ENCODE measurements at places on chromosomes 16 and 17.

GRCh38 chr17:4485676-4486646, 12.7 kb upstream of the SPNS2 start:
- DNase-seq: no peak

DNA sequence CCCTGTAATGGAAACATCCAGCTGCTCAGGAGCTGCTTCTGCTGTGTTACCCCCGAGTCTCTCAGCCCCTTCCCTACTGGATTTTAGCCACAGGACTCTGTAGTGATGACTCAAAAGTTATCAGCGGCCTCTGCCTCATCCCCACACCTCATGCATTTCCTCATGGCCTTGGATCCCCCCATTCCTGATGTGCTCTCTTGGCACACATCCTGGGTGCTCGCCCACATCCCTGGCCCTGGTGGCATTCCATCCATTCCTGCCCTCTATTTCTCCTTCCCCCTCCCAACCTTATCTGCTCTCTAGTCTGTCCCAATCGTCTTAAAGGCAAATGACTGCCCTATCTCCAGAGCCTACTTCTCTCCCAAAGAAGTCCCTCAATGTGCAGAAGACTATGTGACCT, 24.6 kb downstream of the MARF1 start:
- peak; percentile 39 for DNase-seq

DNA sequence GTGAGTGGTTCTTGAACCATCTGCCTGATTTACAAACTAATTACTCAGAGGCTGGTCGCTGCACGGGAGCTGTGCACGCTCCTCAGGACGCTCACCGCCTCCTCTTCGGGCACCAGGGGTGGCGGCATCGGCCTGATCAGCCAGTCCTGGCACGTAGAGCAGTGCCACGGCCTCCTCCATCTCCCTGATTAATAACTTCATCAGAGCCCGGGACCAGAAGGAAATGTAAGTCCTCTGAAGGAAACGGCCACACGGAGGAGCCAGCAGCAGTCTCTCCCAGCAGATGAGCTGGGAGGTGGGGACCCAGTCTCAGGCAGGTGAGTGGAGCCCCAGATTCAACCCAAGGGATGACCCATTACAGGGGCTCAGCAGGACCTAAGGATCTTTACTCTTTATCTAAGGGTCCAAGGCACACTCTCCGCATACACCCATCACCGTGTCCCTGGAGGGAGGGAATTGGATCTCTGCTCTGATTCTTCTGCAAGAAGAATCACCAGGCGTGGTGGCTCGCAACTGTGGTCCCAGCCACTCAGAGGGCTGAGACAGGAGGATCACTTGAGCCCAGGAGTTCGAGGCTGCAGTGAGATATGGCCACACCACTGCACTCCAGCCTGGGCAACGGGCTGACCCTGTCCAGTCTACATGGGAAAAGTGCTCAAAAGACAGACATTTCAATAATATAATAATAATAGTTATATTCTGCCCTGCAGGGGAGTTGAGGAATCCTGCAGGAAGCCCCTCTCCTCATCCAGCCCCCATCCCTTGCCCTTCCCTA, 366.5 kb downstream of the SEC14L1 start:
- DNase-seq: no peak

DNA sequence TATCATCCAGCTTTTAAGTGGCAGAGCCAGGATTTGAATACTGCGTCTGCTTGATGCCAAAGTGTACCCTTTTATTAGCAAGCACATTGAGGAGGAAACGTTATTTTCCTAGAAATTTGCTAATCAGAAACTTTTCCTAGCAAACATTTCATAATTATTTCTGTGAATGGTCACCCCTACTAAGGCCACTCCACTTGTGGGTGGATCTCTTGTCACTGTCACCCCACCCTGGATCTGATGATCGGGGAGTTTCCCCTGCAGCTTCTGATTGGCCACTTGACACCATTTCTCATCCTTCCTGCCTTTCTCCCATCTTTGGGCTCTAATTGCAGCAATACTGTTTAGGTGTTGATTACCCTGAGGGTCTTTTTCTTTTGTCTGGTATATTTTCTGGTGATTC, 35.9 kb downstream of the GPRC5B start:
- DNase-seq: no peak

DNA sequence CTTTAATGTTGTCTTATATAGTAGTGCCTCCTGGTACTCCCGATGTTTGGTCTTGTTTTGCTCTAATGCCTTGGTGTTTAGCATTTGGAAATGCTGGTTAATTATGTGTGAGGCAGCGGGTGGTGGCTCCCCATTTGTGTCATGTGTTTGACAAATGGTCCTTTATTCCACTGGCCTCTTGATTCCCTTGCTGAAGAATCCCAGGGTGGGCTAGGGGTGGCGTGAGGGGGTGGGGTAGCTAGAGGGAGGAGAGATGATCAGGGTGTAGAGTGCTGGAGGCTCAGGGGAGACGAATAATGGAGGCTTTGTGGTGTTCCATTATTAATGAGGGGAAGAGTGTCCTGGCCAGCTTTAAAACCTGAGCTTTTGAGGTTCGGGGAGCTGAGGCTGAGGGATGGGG, 5.4 kb downstream of the DYNLL2 start:
- no peak for DNase-seq

GRCh38 chr17:61809816-61810392, 53.4 kb downstream of the BRIP1 start:
- no peak for DNase-seq

DNA sequence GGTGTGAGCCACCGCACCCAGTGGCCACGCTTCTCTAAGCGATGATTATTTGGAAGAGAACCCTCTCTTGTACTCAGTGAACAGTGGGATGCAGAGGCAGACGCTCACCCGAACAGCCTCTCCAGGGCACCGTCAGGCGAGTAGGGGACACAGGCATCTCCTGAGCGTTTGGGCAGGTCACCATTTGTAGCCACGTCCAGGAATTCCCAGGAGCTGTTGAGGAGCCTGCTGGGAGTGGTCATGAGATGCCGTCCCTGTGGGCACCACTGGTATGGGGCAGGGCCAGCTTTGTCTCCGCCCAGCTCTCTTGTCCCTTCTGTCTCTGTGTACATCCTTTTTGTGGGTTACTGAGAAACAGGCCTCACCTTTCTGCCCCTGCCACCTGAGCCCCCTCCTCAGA, 81.3 kb upstream of the ZNF469 start:
- DNase-seq: no peak

DNA sequence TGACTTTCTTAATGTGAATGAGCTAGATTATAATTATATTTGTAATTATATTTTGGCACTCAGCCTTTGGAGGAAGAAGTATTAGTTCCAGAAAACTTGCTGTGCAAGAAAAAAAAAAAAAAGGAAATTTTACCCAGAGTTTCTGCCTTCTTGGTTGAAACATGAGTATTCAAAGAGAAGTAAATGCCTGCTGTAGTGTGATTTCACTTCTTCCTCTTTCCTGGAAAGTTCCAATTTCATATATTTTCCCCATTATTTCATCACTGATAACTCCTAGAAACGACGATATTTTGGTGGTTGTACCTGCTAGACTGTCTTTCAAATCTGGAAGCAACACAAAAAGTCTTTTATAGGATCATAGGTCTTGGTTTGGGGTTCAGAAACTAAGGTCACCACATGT, 20.4 kb upstream of the MPHOSPH6 start:
- DNase-seq: no peak

DNA sequence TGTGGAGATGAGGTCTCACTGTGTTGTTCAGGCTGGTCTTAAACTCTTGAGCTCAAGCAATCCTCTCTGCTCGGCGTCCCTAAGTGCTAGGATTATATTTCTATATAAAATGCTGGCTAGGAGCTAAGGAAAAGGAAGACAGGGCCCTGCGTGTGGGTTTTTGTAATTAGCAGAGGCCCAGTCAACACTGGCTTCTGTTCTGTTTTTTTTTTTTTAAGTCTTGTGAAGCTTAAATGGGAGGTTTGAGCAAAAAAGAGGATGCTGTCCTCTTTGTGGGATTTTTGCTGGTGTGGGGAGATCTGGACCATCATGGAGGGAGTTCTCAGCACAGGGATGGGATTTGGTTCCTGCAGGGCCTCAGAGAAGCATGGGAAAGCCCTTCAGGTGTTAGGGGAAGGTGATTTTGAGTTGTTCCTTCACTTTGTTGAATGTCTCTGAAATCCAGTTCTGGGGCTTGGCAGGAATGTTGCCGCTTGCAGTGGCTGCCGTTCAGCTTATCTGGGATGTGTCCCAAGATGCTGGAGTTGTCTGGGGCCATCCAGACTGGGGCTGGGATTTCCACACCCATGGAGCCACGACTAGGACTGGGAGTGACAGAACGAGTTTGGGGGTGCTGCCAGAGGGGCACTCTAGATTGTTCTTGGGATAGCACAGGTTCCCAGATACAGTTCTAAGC, 4.2 kb downstream of the PYCARD start:
- DNase-seq: no peak

DNA sequence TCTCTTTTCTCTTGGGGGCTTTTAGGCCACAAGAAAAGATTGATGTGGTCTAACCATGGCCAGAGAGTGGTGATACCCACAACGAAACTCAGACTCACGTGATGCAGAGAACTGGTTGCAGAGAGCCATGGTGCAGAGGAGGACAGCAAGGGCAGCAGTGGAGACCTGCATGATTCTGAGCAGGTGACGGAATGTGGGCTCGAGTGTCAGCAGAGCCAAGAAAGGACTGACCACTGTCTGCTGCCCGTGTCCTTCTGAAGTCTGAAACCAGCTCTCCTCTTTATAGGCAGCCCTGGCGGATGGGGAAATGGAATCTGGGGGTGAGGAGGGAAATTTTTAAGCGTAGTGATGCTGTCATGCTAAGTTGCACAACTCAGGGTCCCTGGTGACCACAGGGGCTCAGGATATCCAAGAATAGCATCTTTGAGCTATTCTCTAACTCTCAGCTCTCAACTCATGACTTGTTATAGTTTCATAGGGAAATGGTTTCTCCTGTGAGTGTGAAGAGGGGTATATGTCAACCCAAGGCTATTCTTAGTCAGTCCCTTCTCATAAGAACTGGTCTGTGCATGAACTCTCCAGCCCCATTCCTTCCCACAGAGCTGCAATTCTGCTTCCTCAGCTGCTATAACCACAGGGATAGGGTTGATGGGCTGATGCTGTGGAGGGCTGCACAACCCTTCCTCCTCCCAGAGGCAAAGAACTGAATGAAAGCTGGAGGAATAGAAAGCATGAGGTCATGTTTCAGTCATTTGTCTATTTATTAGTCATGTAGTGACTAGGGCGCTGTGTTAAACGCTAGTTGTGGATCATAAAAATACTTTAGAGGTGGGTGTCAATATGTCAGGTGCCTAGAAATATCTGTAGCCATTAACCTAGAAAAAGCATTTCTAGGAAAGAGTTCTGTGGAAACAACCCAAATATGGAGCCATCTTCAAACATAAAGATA, at the start of gene CCL3:
CCL3 (minus strand) TSS at position 256 of the 949 bp plus-strand sequence; CDS start at position 171, 85 bp downstream.
- no peak for DNase-seq

GRCh38 chr16:15536843-15537242, 102.5 kb downstream of the BMERB1 start:
- DNase-seq: no peak

DNA sequence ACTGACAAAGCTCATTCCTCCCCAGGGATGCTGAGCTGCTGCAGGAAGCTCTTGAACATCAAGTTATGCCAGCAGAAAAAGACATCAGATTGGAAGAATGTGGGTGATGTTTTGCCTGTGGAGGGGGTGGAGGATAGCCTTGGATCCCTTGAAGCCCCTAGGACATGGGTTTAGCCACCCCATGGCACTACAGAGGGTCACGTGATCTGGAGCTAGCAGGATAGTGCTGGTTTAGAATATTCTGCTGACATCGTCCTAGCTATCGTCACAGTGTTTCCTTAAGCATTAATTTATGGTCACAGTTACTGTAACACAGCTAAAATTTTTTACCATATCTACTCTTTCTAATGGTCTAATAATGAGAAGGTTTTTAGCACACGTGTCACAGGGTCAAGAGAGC, 20.2 kb upstream of the MON1B start:
- DNase-seq: no peak

- no peak for DNase-seq
These were observed 2.1 kb upstream of the ADCY7 start for GRCh38 chr16:50263940-50264929.

GRCh38 chr17:30975042-30975820, 4.4 kb downstream of the RNF135 start:
- DNase-seq: no peak

DNA sequence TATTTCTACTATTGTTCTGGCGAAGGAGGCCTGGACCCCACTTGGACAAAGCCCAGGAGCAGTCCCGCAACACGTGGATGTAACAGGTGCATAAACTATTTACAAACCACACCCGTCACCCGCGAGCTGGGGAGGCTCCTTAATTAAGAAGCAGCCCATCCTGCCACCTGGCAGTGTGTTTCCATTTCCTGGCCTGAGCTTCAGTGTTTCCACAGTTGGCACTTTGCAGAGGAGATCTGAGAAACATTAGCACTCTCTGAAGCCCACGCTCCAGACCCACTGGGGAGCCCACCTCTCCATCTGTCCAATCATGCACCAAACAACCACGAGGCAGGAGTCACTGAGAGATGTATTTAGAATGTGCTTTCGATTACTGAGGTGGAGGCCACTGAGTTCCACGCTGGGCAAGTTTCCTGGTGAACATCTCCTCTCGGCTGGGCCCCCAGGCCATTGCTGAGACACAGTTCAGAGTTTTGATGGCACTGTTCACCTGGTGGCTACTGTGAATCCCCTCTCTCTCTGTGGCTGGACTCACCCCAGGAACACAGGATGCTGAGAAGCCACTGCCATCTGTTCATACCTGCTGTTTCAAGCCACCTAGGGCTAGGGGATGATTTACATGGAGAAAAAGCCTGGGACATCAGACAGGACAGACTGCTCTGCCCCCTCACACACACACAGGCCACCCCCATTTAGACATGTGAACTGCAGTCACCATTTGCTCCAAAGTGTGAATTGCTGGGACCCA, 129.1 kb downstream of the AIPL1 start:
- no peak for DNase-seq

- DNase-seq: no peak
These were observed 49.6 kb downstream of the KCNJ12 start for GRCh38 chr17:21425736-21426135.

GRCh38 chr17:30926516-30926915, 4.8 kb downstream of the ADAP2 start:
- DNase-seq: no peak

GRCh38 chr17:79557276-79558090, 53.4 kb downstream of the RBFOX3 start:
- DNase-seq: no peak

DNA sequence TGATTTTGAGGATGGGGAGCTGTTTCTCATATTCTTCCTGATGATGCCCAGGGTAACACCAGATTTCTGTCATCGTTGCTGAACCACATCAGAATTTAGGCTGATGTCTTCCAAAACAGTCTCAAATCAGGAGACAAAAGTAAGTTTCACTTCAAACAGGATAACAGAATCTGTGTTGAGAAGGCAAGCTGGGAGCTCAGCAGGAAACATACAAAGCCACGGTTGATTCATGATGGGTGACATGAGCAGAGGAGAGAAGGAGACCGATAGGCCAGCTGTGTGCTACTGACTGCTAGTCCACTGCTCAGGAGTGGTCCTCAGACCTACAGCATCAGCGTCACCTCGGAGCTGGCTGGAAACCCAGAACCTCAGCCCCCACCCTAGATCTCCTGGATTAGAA, 62.9 kb upstream of the RCVRN start:
- DNase-seq: no peak

Measured in AG09309 (cell line).